ENCODE measurements at places on chromosomes 5 and 9. TPM values are rescaled to one million over a fixed set of nuclear protein-coding genes. Genes with fewer than 3 reads are reported as not detected.

ADAMTSL1 gene
- total RNA-seq, result 8.1 TPM

FOXD4L4 gene
- total RNA-seq, result not detected

INSYN2B gene
- 0.25 TPM for total RNA-seq

CCNJL gene
- 5.6 TPM for total RNA-seq

CDKN2B gene
- 67.0 TPM for total RNA-seq

PRRX2 gene
- 43.7 TPM for total RNA-seq

ADGRD2 gene
- total RNA-seq, result 4.2 TPM

TUSC1 gene
- total RNA-seq, result 22.6 TPM

- peak overlapping the region; percentile 50 for H3K27ac ChIP-seq
- H3K27me3 ChIP-seq, result no peaks in the 10 kb centered on the region
- H3K4me3 ChIP-seq, result peak overlapping the region; percentile 9
- no peak for DNase-seq
Observed at GRCh38 chr5:17436761-17437221, 61.2 kb upstream of the TAF11L2 start.

DNA sequence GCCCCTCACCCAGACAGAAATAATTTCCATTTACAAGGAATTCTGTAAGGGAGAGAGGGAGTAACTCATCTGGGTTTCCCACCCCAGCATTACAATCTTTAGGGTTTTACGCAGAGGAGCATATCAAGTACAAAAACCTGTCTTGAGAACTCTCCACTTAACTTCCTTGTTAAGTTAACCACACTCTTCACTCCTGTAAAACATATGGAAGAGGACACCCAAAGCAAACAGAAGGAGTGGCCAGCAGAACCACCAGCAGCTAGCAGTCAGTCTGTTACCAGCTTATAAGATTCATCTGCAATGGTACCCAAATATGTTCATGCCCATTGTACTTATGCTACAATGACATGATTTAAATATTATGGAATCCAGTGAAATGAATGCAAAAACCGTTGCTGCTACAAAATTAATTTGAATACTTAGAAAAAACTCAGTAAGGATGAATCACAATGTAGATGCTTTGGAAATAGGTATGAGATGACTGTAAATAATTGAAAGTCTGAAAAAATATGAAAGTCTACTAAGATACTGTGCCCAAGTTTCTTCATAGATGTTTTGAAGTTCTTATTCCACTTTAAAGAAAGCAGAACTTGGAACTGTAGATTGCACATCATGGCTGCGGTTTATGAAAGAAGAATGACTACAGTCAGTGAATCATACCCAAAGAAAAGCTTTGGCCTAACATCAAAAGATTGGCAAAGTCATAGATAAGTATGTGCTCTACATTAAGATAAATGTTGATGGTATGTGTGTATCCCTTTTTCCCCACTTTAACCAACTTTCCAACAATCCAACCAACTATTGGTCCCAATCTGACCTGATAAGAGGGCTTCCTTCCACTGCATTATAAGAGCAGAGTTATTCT lies 233.6 kb downstream of the ACTL7B start:
- DNase-seq, result no peak
- H3K27me3 ChIP-seq, result no peaks in the 10 kb centered on the region
- no peak overlapping the region for H3K27ac ChIP-seq
- no peaks in the 10 kb centered on the region for H3K36me3 ChIP-seq

DNA sequence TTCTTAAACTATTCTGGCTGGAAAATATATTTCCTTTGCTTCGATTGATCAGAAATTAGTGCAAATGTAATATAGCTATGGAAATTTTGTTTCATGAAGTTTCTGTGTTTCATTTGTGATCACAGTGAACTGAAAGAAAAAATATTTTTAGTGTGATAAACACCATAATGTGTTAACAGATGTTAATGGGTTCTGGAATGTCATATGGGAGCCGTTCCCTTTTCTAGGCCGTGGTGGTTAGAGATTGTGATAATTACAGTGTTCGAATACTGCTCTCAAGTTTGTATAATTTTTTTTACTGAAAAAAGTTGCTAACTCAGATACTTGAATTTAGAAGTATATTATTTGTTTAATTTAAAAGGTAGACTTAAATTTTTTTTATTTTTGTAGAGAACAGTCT lies 19.3 kb downstream of the GAPVD1 start:
- H3K4me1 ChIP-seq, result peaks cover 27% of the 10 kb centered on the region
- no peaks in the 10 kb centered on the region for H3K27me3 ChIP-seq
- H3K36me3 ChIP-seq, result no peaks in the 10 kb centered on the region
- no peak overlapping the region for H3K27ac ChIP-seq
- DNase-seq, result no peak

DNA sequence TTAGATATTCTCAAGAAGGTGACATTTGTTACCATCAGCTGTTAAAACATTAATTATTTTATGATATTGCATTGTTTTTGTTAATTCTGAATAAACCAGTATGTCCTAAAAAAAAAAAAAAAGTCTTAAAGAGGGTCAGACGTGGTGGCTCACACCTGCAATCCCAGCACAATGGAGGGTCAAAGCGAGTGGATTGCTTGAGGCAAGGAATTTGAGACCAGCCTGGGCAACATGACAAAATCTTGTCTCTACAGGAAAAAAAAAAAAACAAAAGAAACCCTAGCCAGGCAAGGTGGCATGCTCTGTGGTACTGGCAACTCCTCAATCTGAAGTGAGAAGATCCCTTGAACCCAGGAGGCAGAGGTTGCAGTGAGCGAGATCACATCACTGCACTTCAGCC lies 46.8 kb downstream of the CYLC2 start:
- no peak for DNase-seq
- no peaks in the 10 kb centered on the region for H3K27me3 ChIP-seq
- no peak overlapping the region for H3K27ac ChIP-seq
- no peak overlapping the region for H3K4me3 ChIP-seq
- H3K36me3 ChIP-seq, result no peaks in the 10 kb centered on the region

DNA sequence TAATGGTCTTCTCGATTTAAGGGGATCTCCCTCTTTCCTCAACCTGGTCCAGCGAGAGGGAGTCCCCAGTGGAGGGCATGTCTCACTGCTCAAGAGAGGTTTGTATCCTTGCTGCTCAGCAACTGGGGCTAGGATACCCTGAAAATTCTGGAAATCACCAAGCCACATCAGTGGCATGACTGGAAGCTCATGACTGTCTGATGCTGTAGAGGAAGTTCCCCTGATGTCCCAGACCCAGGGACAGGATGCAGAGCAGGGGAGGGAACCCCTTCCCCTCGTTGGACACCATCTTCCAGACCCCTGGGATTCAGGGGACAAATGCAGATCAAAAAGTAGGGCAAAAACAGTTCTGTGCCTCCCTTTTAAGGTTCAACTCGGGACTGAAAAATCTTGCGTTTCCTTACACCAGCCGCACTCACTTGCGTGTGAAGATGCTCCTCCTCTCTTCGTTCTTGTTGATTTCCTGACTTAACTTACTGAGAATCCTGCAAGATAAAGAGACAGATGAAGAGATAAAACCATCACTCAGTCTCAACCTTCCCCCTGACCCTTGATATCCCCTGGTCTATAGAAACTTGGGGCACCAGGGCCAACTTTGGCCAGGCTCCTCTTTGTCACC lies 22.1 kb downstream of the LCP2 start:
- no peaks in the 10 kb centered on the region for H3K27me3 ChIP-seq
- DNase-seq, result no peak
- no peak overlapping the region for H3K4me3 ChIP-seq

- no peaks in the 10 kb centered on the region for H3K36me3 ChIP-seq
- no peak overlapping the region for H3K27ac ChIP-seq
- H3K4me1 ChIP-seq, result no peaks in the 10 kb centered on the region
- no peaks in the 10 kb centered on the region for H3K27me3 ChIP-seq
- H3K4me3 ChIP-seq, result no peak overlapping the region
- DNase-seq, result no peak
Observed at GRCh38 chr5:87185838-87186237, 81.8 kb upstream of the RASA1 start.

DNA sequence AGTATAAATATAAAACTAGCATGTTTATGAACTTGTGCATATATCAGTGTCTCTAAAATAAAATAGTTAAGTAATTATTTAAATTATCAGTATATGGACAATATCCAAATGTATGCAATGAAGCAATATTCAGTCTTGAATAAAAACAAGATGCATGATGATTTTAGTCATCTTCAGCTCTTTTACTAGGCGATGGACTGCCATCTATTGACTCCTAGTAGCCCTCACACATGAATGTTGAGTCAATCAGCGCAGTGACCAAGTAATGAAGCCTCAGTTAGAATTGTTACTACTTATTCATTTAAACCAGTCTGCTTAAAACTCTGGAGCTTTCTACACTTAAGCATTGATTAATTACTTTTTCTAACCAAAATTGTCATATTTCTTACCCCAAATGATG lies 92.9 kb upstream of the GRHPR start:
- DNase-seq, result no peak
- H3K4me1 ChIP-seq, result no peaks in the 10 kb centered on the region
- H3K27me3 ChIP-seq, result no peaks in the 10 kb centered on the region
- H3K27ac ChIP-seq, result no peak overlapping the region

GRCh38 chr5:42949348-42950115 lies 90.6 kb downstream of the ANXA2R start:
- H3K27me3 ChIP-seq, result no peaks in the 10 kb centered on the region
- peak overlapping the region; percentile 93 for H3K27ac ChIP-seq
- H3K36me3 ChIP-seq, result no peaks in the 10 kb centered on the region
- H3K4me1 ChIP-seq, result peaks cover 12% of the 10 kb centered on the region

DNA sequence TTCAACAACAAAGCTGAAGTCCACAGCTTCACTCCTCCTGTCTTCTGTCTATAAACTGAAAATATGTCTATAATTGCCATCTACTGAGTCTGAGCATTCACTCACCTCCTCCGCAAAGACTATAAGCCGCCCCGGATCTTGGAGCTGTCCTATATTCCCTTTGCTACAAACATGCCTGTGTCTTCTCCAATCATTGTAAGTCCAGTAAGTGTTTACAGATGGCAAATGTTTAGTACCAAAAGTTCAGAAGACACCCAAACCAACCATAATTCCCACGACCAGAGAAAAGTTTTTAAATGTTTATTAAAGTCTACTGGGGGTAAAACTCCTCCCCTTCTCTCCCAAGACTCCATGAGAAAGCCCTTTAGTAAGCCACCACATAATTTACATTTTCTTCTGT lies 80.9 kb downstream of the EBF1 start:
- H3K4me3 ChIP-seq, result no peak overlapping the region
- H3K36me3 ChIP-seq, result no peaks in the 10 kb centered on the region
- DNase-seq, result no peak
- peaks cover 31% of the 10 kb centered on the region for H3K4me1 ChIP-seq

DNA sequence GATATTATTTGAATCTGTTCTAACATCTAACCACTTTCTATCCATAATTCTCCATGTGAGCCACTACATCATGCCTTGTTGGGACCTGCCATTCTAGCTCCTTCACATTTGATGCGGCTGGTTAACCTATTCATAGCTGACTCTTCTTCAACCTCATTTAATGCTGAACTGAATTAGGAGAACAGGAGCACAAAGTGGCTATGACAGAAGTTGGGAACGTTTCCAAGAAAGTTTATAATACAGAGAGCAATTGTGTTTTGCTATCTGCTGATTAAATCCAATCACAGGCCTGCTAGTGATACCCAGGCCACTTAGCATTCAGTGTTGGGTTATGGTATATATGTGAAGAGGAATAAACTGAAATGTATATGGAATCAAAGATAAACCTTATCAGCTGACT lies 440.3 kb downstream of the PTPRD start:
- H3K36me3 ChIP-seq, result no peaks in the 10 kb centered on the region
- H3K4me1 ChIP-seq, result no peaks in the 10 kb centered on the region
- H3K27ac ChIP-seq, result no peak overlapping the region
- no peaks in the 10 kb centered on the region for H3K27me3 ChIP-seq
- H3K4me3 ChIP-seq, result no peak overlapping the region

DNA sequence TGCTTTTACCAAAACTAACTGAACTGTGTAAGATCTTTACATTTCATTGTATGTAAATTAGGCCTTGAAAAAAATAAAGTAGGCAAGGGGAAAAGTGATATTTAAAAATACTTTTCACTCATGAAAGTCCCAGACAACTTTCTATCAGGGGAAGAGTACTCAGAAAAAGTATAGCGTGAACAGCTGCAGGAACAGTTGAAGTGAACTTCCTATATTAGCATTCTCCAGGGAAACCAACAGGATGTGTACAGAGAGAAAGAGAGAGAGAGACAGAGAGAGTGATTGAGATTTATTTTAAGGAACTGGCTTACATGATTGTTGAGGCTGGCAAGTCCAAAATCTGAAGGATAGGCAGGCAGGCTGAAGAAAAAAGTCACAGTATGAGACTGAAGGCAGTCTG lies 42.0 kb downstream of the ERMP1 start:
- no peaks in the 10 kb centered on the region for H3K27me3 ChIP-seq
- peaks cover 31% of the 10 kb centered on the region for H3K36me3 ChIP-seq
- H3K27ac ChIP-seq, result no peak overlapping the region
- H3K4me3 ChIP-seq, result no peak overlapping the region
- H3K4me1 ChIP-seq, result no peaks in the 10 kb centered on the region

- DNase-seq, result no peak
- H3K27ac ChIP-seq, result no peak overlapping the region
- no peak overlapping the region for H3K4me3 ChIP-seq
- H3K4me1 ChIP-seq, result no peaks in the 10 kb centered on the region
Observed at GRCh38 chr9:27835746-27836145, 262.5 kb upstream of the C9orf72 start.

- no peak overlapping the region for H3K27ac ChIP-seq
- peaks cover 11% of the 10 kb centered on the region for H3K4me1 ChIP-seq
- no peaks in the 10 kb centered on the region for H3K36me3 ChIP-seq
Observed at GRCh38 chr5:141691286-141691866, 9.3 kb upstream of the ARAP3 start.

DNA sequence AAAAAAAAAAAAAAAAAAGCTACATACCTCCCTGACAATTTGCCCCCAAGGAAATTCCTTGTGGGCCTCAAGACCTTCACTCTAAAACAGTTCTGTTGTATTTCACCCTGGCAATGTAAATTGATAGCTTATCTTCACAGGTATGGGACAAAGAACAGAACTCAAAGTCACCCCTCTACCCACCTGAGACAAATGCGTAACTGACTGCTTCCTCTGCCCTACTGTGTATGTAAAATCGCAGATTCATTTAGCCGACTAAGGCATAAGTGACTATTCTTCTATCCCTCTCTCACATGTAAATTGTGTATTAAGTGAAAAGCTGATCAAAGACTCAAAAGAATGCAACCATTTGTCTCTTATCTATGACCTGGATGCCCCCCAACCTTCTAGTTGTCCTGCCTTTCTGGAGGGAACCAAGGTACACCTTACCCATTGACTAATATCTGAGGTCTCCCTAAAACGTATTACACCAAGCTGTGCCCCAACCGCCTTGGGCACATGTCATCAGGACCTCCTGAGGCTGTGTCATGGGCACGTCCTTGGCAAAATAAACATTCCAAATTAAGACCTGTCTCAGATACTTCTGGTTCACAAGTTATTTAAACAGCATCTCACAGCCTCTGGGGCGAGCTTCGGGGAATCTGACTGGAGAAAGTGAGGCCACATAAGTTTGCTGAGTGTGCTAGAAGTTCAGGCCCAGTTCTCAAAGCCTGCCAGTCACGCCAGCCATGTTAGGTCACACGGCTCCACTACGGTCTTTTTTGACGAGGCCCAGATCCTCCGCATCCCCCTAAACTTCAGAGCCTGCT lies 954 bp downstream of the TBCA start:
- no peaks in the 10 kb centered on the region for H3K27me3 ChIP-seq
- H3K4me1 ChIP-seq, result peaks cover 54% of the 10 kb centered on the region
- H3K4me3 ChIP-seq, result peak overlapping the region; percentile 84

- H3K4me1 ChIP-seq, result peaks cover 36% of the 10 kb centered on the region
- no peak overlapping the region for H3K4me3 ChIP-seq
- H3K36me3 ChIP-seq, result no peaks in the 10 kb centered on the region
- H3K27ac ChIP-seq, result no peak overlapping the region
Observed at GRCh38 chr5:177183142-177183541, 49.6 kb downstream of the NSD1 start.

GRCh38 chr9:114400772-114401171 lies 13.0 kb upstream of the AKNA start:
- no peaks in the 10 kb centered on the region for H3K27me3 ChIP-seq
- no peaks in the 10 kb centered on the region for H3K36me3 ChIP-seq
- no peak overlapping the region for H3K27ac ChIP-seq
- no peak for DNase-seq
- H3K4me1 ChIP-seq, result peaks cover 18% of the 10 kb centered on the region
- no peak overlapping the region for H3K4me3 ChIP-seq
